MM.1S (cell line): ENCODE measurements at places on chromosomes 5 and 9.

DNA sequence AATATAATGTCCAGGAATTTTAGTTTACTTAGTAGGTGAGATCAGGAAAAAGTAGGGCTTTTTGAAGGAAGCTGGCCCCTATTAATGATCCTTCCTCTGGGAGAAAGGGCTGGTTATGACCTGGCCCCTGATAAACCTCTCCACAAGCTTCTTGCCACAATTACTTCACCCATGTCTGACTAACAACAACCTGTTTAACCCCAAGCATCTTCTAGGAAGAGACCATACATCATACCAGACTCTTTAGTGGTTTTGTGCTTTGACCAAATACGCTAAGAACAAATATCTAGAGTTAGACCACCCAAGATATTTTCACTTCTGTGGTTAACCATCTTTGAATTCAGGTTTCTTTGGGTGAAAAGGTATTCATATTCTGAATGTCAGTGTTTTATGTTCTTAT lies 174.0 kb upstream of the SLC27A6 start:
- no peak for DNase-seq

DNA sequence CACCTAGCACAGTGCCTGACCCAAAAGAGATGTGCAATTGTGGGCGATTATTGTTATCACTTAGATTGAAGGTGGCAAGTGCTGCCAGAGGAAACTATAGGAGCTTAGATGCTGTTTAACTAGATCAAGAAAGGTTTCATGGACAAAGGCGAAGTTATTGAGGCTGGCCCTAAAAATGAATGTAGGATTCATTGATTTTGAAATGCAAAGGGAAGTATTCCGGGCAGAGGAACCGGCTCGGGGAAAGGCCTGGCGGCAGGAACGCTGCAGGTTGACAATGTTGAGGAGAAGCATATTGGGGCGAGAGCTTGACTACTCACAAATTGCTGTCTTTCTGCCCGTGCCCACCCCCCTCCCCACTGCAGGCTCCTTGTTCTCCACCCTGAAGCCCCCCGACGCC lies 37.4 kb upstream of the TTC1 start:
- no peak for DNase-seq

- DNase-seq = peak; percentile 50
These were observed 91.2 kb downstream of the RFK start for GRCh38 chr9:76302947-76303550.

DNA sequence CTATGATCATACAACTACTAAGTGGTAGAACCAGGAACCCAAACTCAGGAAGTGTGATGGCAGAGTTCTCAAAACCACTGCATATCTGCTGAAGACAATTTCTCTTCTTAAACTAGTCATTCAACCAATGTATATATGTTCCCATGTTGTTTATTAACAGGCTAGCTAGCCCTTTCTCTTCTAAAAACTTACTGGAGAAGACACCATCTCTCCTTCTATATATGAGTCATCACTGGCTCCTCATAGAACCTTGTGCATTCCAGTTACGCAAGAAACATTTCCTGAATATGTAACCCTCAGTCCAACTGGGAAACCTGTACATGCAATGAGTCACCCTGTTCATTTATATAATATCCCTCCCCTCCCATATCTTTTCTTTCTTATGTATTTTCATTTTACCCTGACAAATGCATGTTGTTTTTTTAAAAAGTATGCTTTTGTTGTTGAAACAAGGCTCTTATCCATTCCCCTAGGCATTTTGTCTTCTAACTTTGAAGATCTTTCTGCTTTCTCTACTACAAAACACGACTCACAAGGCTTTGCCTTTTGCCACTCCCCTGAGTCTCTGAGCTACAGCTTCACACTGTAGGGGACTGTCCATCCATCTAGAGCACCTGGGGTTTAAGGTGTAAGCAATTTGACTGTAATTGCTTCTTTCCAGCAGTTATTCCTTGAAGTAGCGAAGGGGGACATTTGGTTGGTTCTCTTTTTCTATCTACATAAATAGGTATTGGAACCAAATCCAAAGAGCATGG lies 119.5 kb downstream of the ANXA1 start:
- DNase-seq = no peak

DNA sequence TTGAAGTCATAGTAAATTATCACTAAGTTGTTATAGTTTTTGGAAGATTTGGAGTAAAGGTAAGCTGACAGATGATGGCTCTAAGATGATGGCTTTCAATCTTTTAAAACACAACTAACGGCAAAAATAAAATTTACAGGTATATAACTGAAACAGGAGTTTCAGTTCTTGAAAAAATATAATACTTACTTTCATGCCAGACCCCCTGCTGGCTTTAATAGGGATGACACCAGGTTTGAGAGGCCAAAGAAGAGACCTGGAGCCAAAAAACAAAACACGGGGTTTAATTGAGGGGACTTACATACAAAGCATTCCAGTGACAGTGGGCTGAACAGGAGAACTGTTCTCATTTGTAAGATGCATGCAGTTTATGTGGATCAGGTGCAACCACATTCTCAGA lies 301.7 kb upstream of the PCSK5 start:
- no peak for DNase-seq

DNA sequence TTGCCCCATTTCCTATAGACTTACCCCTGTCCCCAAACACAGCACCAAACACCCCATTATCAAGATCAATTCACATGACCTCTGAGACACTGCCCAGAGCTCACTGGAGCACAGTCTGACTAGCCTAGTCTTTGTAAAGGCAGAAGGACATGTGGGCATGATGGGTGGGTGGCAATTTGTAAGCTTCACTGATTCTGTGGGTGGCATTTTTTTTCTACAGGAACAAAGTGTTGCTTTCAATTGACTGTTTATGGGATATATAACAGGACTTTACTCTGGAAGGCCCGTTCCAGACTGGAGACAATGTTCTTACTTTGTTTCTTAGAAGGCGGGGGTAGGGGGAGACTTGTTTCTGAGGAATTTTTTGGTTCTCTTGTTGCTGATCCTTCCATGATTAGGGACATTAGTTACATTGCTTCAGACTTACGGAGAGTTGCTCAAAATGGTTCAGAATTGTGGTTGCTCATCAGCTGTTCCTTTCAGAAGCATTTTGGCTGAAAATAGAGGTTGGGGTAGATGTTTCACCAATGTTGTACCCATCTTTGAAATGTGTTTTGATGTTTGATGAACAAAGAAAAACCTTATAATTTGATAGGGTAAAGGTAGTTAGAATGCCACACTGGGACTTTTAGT lies 20.2 kb downstream of the NNT start:
- no peak for DNase-seq

DNA sequence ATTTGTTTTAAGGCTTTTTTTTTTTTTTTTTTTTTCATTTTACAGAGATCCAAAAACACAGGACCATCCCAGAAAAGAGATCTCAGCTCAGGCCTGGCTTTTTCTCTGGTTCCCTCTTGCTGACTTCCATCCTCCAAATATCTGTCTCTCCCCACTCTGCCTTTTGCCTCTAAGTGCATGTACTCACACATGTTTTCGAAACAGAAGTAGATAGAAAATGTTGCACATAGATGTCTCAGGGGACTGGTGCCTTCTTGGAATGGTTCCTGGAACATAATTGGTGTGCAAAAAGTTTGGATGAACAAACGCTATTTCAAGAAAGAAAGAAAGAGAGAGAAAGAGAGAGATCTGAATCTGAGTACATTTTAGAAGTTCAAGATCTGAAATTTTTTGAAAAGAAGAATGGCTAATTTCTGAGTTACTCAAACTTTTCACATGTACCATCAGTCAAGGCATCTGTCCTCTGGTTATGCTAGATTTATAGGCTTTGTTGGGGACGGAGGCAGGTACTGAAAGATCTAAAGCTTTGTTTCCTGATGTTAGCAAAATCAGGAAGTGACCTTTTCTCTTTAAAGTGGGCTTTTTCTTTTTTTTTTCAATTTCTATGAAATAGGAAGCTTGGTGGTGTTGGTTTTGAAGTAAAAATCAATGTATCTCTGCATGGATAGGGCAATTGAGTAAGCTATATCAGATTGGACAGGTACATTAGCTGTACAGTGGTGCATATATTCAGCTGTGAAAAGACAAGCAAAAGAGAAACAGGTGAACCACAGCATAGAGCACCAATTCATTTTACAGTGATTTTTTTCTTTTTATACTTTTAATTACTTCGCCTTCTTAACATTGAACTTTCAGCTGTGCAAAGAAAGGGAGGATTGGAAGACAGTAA lies 8.5 kb upstream of the TNFSF8 start:
- DNase-seq = no peak

DNA sequence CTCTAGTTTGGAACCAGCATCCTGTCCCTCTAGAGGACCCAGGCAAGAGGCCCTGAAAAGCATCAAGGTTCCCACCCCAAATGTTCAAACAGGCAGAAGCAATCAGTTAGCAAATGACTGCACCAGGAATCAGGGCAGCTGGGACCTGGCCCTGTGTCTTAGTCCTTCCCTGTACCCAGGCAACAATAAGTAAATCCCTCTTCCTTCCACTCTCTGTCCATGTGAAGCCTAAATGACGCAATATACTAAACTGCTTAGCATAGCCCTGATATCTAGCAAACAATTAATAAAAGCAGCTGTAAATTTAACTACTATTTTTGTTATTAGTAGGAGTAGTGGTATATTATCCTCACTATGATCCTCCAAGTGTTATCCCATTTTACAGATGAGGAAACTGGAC lies 13.2 kb upstream of the ADRA1B start:
- DNase-seq = no peak

- no peak for DNase-seq
These were observed 8.6 kb upstream of the FIBCD1 start for GRCh38 chr9:130947618-130948140.

DNA sequence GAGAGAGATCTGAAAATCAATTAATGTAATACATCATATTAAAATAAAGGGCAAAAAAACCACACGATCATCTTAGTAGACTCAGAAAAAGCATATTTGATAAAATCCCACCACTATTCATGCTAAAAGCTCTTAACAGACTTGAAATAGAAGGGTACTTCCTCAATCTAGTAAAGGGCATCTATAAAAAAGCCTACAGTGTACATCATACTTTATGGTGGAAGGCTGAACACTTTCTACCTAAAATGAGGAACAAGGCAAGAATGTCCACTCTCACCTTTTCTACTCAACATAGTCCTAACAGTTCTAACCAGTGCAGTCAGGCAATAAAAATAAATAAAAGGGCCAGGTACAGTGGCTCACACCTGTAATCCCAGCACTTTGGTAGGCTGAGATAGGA lies 38.9 kb downstream of the POLK start:
- DNase-seq = no peak

GRCh38 chr5:141715346-141715905 lies 33.4 kb upstream of the ARAP3 start:
- DNase-seq = no peak

DNA sequence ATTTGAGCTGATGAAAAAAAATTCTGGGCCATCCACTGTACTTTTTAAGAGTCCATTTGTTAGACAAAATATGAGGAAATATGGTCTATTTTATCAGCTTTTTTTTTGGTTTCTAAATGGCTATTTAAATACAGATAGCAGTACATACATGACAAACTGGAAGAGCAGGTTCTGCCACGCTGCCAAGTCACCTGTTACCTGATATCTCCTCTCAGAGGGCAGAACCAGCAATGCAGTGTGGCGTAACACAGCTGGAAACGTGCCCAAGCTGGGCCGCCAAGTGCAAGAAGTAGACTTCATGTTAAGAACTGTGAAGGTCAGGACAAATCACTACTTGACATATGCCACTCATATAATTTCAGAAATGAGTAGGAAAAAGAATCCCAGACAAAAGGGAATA lies 8.1 kb downstream of the MCIDAS start:
- no peak for DNase-seq

DNA sequence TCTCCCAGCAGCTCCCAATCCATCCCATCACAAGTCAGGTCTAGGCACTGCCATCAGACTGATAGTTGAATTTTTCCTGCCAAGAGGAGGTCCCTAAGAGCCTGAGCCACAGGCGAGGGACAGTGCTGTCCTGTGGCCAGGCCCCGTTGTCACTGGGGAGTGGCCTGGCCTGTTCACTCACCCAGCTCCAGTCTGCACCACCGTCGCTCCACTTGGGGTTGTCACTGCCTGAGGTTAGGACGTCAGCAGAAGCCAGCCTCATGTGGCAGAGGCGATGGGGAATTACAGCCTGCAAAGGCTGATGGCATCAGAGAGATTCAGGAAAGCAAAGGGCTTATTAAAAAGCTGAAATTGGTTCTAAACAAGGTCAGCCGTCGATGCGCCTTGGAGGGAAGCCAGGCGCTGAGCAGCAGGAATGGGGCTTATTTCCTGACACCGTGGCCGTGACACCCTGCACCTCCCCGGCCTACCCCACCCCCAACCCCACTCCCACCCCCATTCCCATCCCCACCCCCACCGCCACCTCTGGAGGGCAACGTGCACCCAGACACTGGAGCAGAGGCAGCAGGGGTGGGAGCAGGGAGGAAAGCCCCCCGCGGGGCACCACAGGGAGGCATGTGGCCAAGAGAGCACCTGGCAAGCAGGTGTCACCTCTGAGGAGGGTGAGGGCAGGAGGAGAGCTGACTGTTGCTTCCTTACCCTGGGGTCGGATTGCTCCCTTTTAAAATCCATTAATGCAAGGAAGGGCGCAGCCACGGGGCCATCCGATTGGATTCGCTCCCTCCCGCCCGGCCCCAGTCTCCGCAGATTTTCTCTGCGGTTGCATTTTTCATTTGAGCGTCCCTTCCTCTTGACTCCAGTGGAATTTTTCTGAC lies 3.1 kb upstream of the DBH start:
- no peak for DNase-seq

DNA sequence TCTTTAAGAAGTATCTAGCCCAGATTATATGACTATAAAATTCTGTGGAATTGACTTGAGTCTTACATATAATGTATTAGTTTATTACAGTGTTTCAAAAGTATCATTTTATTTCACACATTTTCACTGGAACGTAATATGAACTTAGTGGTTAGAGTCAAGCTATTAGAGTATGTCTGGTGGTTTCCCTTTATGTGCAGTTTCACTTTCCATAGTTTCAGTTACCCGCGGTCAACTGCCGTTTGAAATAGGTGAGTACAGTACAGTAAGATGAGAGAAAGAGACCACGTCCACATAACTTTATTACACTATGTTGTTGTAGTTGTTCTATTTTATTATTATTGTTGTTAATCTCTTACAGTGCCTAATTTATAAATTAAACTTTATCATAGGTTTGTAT lies 50.5 kb downstream of the COMMD10 start:
- peak; percentile 84 for DNase-seq

GRCh38 chr5:169667896-169668674 lies 31.0 kb downstream of the DOCK2 start:
- no peak for DNase-seq

- DNase-seq = no peak
These were observed 648.0 kb upstream of the DMAC1 start for GRCh38 chr9:8447601-8448000.

- DNase-seq = no peak
These were observed 442.4 kb downstream of the SPOCK1 start for GRCh38 chr5:137056676-137057075.

- DNase-seq = no peak
These were observed 589 bp downstream of the CKS2 start for GRCh38 chr9:89311346-89312221.

DNA sequence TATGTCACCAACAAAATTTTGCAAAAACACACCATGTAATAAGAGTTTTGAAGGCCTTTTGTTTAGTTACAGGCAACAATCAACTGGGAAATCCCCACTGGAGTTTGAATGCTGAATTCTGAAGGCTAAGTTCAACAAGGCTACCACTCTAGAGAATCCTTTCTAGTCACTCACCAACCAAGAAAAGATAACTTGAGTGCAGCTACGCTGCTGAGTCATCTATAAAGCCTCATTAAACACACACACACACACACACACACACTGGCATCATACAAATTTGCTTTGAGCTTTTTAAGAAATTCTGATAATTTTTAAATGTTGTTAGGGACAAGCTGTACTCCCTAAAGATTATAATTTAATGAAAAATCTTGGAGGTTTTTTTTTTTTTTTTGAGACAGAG lies 219.6 kb downstream of the DENND1A start:
- no peak for DNase-seq

GRCh38 chr9:8030095-8030494 lies 230.5 kb upstream of the DMAC1 start:
- DNase-seq = no peak
